ENCODE measurements at places on chromosomes 5 and 9.

- DNase-seq = no peak
Observed at GRCh38 chr5:147177125-147177840, 57.5 kb upstream of the STK32A start.

GRCh38 chr9:114273461-114273881 lies 49.4 kb upstream of the ORM1 start:
- DNase-seq = peak; percentile 45

DNA sequence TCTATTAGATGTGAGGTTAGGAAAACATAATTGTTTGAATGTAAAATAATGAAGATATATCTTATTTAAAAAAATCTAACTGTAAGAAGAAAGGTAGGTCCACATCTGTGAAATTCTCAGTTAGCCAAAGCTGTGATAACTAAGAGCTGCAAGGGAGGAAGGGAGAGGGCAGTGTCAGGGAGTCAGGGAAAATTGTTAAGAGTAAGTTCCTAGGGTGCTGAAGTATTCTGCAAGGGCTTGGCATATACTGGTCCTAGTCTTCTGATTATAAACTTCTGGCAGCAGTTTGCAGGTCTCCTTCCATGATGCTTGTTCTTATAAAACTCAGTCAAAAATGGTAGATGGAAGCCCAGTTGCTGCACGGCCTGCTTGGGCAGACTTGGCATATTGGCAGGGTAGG lies 233.2 kb downstream of the NMUR2 start:
- DNase-seq = no peak

DNA sequence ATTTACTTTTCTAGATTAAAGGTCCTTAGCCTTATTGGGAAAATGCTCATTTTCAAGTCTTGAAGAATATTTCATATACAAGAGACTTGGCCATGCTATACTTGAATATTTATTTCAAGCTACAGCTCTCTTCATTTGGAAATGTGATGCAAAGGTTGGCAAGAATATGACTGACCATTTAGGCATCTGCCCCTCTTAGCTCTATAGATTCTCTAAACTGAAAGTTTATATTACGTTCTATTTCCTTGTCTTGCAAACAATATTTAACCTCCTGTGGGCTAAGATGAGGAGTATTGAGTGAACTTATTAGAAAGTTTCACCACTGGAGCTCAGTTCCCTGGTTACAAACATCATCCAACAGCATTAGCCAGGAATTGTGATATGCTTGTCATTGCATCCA lies 593.1 kb downstream of the MAT2B start:
- DNase-seq = no peak

DNA sequence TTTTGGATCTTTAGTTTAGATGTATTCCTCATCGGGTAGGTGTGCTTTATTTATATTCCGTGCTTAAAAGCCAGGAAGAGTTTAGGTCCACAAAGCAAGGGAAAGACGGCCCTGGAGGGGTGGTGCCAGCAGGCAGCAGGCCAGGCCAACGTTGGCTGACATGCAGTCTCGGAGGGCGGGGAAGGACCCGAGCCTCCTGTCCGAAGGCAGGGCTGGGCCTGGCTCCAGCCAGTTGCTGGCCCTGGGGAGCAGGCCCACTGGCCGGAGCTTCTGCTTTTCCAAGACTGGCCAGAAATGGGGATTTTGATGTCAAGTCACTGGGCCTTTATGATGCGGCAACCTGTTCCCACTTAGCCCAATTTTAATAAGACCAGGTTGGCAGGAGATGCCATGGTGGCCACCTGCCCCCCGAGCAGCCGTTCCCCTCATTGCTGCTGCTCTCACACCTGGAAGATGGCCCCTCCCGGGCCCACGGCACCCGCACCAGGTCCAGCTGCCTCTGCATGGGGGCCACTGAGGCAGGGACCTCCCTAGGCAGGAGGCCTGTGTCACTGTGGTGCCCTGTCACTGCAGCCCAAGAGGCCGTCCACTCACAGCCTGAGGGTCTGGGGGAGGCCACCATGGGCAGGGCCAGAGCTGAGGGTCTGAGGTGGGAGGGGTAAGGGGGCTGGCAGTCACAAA lies 23.2 kb downstream of the LPCAT1 start:
- no peak for DNase-seq

DNA sequence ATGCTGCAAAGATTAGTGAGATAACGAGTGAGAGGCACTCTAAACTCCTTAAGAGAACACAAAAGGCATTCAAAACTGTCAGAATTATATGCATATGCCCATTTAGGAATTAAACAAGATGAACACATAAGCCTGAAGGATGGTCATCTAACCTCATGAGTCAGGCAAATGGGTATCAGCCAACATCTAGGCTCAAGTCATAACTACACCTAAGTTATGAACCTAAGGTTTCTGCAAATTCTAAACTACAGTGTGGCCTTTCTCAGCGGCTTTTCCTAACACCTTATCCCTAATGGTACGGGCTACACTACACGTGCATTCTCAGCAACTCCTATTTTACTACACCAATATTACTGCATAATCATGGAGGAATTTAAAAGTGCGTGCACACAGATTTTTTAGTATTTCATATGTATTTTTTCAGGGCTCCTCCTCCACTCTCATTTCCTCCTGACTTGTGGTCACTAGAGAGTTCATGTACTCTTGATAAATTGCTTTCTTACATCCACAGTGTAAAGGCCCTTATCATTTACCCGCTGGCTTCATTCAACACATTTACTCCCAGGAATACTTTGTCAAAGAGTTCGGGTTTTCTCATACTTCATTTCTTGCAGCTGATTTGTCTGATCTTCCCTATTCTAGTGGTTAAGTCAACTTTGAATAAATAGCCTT lies 316.5 kb downstream of the BNC2 start:
- DNase-seq = no peak

- DNase-seq = no peak
Observed at GRCh38 chr5:87885758-87886157, 382.9 kb downstream of the TMEM161B start.

- no peak for DNase-seq
Observed at GRCh38 chr9:126838055-126838811, 22.2 kb upstream of the ZBTB34 start.

- no peak for DNase-seq
Observed at GRCh38 chr5:132812781-132813598, at the start of gene SOWAHA. Gene SOWAHA, plus strand, starts transcription at chr5:132813302. Its CDS starts 320 bp downstream, at chr5:132813622.

DNA sequence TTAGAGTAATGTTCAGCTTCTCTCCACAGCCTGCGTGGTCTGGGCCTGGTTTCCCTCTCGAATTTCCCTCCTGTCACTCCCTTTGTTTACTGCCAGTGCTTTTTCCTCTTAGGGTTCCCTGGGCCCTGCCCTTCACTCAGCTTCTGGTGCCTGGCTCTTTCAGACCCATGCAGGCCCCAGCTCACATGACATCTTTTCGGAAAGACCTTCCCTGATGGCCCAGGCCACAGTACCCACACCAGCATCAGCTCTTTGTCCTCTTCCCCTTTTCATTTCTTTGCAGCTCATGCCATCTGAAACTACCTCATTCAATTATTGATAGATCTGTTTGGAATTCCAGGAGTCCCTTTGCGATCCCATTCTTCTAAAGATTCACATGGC lies 68.1 kb upstream of the ABL1 start:
- no peak for DNase-seq

DNA sequence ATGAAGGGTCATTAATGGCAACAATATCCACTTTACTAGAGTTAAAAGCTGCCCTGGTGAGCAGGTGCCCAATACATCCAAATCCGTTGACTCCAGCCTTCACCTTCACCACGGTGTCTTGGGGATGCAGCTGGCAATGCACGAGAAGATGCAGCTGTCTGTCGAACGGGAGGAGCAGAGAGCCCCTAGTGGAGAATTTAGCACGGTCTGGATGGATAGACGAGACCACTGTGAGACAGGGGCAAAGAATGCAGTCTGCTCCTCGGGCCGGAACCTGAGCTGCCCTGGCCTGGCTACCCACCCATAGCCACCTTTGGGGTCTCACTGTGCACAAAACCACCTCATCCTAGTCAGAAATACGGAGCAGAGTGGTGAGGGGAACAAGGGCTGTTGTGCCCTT lies 35.1 kb downstream of the ADRA1B start:
- no peak for DNase-seq

DNA sequence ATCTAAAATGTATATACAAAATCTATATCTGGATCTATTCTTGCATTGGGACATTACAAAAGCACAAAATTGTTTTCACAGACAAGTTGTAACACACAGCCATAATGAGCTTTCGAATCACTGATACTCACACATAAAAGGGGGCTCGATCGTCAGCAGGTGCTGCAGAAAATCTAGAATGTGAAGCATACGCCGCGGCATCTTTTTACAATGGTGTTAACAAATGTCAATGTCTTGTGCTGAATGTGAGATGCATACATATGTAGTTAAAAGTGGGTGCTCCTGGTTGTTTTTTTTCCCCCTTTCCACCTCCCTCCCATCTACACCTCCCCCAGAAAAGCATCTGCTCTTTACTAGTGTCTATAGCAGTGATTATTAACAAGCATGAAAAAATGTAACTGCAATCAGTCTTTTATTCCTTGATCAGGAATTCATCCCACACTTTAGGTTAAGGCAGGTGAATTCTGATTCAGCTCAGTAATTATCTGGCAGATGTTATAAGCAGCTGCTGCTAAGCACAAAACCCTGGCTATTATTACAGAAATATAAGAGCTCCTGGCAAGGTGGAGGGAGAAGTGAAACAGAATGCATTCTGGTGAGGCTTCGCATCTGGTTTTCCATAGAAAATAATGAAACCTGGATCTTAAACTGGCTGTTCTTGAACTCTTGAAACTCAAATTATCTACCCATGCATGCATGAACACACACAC lies 114.1 kb downstream of the MPDZ start:
- DNase-seq = no peak

GRCh38 chr9:133187561-133188005 lies 21.5 kb downstream of the OBP2B start:
- DNase-seq = no peak

DNA sequence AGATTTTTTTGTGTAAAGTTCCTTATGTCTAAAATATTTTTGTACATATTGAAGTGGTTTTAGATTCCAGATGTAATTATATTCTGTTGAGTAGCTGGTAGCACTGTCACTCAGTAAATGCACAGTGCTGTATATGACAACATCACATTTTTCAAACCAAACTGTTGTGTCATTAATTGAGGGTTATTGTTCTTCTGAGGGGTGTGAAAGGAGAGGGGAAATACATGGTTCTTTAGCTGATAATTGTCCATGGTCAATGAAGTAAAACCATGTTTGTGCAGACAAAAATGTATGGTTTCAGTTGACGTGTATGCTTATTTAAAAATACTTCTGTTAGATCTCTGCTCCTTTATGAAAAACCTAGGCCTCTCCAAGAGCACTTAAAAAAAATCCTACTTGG lies 3.3 kb downstream of the ZNF462 start:
- DNase-seq = no peak

DNA sequence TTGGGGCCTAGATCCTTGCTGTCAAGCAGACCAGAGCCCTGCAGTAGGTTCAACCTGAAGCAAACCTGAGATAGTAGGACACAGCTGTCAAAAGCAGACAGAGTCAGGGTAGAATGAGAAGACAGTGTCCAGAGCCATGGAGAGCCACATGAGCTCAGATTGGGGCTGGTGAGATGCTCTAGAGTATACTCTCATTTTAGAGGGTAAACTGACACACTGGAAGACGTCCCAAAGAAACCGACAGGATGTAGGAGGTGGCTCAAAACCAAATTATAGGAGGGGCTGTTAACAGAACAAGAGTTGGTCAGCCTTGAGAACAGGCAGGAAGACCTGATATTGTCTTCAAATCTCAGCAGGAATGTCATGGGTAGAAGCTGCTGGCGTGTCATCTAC lies 11.5 kb downstream of the CCDC69 start:
- DNase-seq = no peak

- no peak for DNase-seq
Observed at GRCh38 chr5:97010606-97011005, 74.7 kb downstream of the LNPEP start.

DNA sequence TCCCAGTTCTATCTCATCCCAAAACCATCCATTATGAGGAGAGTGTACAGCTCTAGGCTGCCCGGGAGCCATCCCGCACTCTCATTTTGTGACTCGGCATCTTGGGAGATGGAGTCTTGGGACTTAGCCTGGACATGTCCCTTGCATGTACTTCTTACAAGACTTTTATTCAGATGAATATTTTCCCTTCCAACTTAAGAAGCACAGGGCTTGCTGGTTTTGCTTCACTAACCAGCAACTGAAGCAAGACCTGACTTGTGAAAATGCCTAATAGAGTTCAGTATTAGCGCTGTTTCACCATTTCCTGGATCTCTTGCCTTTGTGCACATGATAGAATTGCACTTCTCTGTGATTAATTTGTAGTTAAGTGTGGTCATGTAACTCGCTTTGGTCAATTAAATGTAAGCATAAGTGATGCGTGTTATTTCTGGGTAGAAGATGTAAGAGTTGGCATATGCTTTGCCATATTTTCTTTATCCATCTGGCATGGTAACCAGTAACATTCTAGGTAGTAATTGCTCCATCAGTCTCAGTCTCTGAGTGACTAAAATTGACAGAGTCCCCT lies 55.8 kb downstream of the PDCD1LG2 start:
- DNase-seq = peak; percentile 86

DNA sequence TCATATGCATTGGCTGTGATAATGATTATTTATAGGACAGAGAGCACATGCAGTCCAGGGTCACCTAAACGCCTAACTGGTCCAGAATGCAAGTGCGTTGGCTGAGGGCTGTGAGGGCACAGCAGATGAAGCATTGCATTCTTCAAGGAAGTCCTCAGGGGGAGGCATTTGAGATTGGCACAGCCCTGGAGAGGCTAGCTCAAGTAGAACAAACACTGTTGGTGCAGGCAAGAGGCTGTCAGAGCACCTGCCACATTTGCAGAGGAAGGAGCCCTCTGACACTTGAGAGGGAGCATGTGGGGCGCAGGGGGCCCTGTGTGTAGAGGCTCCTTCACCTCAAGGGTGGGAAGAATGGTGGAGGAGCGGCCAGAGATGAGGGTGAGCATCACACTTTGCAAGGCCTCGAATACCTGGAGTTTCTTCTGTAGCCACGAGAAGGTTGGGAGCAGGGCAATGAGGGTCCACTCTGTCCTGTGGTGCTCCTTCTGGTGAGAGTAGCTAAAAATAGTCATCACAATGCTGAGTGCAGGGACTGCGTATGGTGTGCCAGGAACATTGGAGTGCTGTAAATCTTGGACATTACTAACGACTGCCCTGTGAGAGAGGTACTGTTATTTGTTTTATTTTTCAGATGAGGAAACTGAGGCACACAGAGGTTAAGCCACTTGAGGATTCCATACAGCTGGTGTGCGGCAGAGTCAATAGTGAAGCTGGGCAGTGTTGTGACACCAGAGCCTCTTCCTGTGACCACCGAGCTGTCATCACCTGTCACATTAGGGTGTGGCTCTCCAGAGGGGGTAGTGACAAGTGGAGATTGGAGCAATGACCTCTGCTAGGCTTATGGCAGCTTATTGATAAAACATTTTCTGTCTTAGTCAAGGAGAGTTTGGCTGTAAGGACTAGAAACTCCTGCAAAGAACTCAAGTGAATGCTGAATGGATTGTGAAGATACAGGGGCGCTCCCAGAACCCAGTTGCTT lies 100.2 kb downstream of the PIP5K1B start:
- no peak for DNase-seq

Measured in epithelial cell of prostate (primary cell).